Lung (tissue), 17 donors: ENCODE measurements at places on chromosomes 1 and 21. TPM values are rescaled to one million over a fixed set of nuclear protein-coding genes. Genes with fewer than 3 reads are reported as not detected.
A peak's percentile ranks its signal among the peaks of the same experiment; 100 is the strongest.

Gene ZYG11B
- 39.0 TPM for total RNA-seq

Gene KCND3
- total RNA-seq, result 12.1 TPM

Gene DCDC2B
- 10.0 TPM for total RNA-seq

Gene MASP2
- not detected for total RNA-seq

Gene ANKRD65
- total RNA-seq, result 54.2 TPM

Gene GLMP
- total RNA-seq, result 71.0 TPM

Gene KIF2C
- 1.5 TPM for total RNA-seq

Gene NR1I3
- not detected for total RNA-seq

GRCh38 chr1:84361796-84362195 lies 36.5 kb upstream of the DNASE2B start:
- no peak for DNase-seq
- no peaks in the 10 kb centered on the region for H3K36me3 ChIP-seq
- no peaks in the 10 kb centered on the region for H3K27me3 ChIP-seq

- no peaks in the 10 kb centered on the region for H3K4me1 ChIP-seq
- no peaks in the 10 kb centered on the region for H3K36me3 ChIP-seq
- no peak for DNase-seq
- H3K4me3 ChIP-seq, result no peak overlapping the region
- H3K27me3 ChIP-seq, result no peaks in the 10 kb centered on the region
Measured at GRCh38 chr1:229869240-229869639, 197.8 kb upstream of the GALNT2 start.

- H3K4me1 ChIP-seq, result peaks cover 6% of the 10 kb centered on the region
- H3K36me3 ChIP-seq, result no peaks in the 10 kb centered on the region
- H3K27ac ChIP-seq, result no peak overlapping the region
- H3K27me3 ChIP-seq, result no peaks in the 10 kb centered on the region
- no peak overlapping the region for H3K4me3 ChIP-seq
Measured at GRCh38 chr1:113531321-113531720, 141.0 kb downstream of the MAGI3 start.

- H3K36me3 ChIP-seq, result no peaks in the 10 kb centered on the region
- no peaks in the 10 kb centered on the region for H3K27me3 ChIP-seq
- no peak for DNase-seq
- H3K4me1 ChIP-seq, result no peaks in the 10 kb centered on the region
- H3K4me3 ChIP-seq, result no peak overlapping the region
- H3K27ac ChIP-seq, result no peak overlapping the region
Measured at GRCh38 chr1:58443986-58444868, 102.3 kb downstream of the OMA1 start.

GRCh38 chr21:33825915-33826314 lies 89.7 kb downstream of the ATP5PO start:
- H3K4me1 ChIP-seq, result peaks cover 8% of the 10 kb centered on the region
- no peak overlapping the region for H3K4me3 ChIP-seq
- peaks cover 28% of the 10 kb centered on the region for H3K36me3 ChIP-seq
- H3K27ac ChIP-seq, result no peak overlapping the region
- no peak for DNase-seq

DNA sequence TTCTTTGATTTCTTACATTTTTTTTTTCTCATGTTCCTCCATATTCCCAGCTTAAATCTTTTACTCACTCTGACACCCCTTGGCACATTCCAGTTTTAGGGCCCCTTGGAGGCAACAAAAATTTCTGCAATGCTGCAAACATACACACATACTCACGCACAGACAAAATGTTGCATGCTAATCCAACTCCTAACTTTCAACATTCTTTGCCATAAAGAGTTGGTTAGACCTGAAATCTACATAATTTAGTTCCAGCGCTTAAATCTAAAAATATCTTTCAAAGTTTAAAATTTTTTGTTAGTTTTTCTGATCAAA lies 103.9 kb downstream of the PTPN14 start:
- H3K27ac ChIP-seq, result no peak overlapping the region
- H3K4me1 ChIP-seq, result no peaks in the 10 kb centered on the region

GRCh38 chr1:202697038-202697437 lies 13.2 kb downstream of the SYT2 start:
- H3K4me1 ChIP-seq, result no peaks in the 10 kb centered on the region
- H3K27ac ChIP-seq, result no peak overlapping the region
- DNase-seq, result no peak
- H3K36me3 ChIP-seq, result no peaks in the 10 kb centered on the region
- no peaks in the 10 kb centered on the region for H3K27me3 ChIP-seq

DNA sequence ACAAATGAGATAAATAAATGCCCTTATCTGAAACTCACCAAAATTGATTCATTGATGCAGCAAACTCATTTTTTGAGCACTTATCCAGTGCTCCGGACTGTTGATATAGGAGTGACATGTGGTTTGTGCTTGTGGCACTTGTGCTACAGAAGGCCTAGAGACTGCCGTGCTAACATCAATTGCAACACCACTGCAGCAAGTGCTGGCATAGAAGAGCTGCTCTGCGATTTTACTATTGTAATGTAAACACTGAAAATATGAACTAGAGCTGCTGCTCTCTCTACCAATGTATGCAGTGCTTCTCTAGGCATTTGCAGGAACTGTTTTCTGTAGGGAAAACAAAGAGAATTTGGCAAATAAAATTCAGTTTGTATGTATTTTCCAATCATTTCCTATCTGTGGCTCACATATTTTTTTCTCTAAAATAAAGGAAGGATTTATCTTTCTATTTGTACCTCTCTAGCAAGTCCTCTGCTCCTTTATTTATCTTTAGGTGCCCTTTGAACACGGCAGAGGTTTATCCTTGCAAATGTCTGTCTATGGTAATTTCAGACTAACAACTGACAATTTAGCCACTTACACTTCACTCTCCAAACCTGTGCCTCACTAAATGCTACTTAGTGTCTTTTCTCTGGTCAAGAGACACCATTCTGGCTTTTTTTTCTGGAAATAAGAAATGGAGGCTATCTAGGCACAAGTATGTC lies 409.5 kb upstream of the ADGRL2 start:
- no peak overlapping the region for H3K27ac ChIP-seq
- no peaks in the 10 kb centered on the region for H3K27me3 ChIP-seq
- no peaks in the 10 kb centered on the region for H3K36me3 ChIP-seq
- peaks cover 32% of the 10 kb centered on the region for H3K4me1 ChIP-seq
- H3K4me3 ChIP-seq, result no peak overlapping the region
- DNase-seq, result peak; percentile 84

GRCh38 chr1:209643285-209644020 lies 8.8 kb downstream of the LAMB3 start:
- no peaks in the 10 kb centered on the region for H3K36me3 ChIP-seq
- H3K27ac ChIP-seq, result no peak overlapping the region
- no peaks in the 10 kb centered on the region for H3K27me3 ChIP-seq
- peaks cover 73% of the 10 kb centered on the region for H3K4me1 ChIP-seq
- no peak overlapping the region for H3K4me3 ChIP-seq

DNA sequence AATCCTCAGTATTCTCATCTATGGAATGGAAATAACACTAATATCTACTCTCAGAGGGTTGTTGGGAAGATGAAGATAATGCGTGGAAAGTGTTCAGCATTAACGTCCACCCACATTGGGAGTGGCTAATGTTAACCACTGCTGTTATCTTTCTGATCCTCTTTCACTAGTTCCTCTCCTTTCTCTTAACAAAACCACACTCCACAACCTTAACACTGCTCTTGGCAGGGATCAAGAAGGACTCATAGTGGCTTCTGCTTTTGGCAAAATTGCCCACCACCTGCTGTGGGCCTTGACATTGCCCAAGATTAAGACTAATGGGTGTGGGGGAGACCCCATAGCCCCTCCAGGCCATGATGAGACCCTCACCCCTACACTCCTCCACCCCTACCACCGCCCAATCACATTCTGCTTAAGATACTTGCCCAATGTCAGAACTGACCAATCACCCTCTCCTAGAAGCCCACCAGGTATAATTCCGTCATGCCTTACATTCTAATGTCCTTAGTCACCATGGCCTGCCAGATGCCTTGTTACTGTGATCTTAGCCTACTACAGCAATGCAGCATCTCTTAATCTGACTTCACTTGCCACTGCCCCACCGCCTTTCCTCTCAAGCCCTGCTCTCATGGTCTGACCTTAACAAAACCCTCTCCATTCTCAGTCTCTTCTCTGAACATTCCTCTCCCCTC lies 27.1 kb downstream of the DHCR24 start:
- no peak for DNase-seq
- H3K36me3 ChIP-seq, result peaks cover under 1% of the 10 kb centered on the region
- H3K4me3 ChIP-seq, result no peak overlapping the region
- H3K27me3 ChIP-seq, result no peaks in the 10 kb centered on the region

DNA sequence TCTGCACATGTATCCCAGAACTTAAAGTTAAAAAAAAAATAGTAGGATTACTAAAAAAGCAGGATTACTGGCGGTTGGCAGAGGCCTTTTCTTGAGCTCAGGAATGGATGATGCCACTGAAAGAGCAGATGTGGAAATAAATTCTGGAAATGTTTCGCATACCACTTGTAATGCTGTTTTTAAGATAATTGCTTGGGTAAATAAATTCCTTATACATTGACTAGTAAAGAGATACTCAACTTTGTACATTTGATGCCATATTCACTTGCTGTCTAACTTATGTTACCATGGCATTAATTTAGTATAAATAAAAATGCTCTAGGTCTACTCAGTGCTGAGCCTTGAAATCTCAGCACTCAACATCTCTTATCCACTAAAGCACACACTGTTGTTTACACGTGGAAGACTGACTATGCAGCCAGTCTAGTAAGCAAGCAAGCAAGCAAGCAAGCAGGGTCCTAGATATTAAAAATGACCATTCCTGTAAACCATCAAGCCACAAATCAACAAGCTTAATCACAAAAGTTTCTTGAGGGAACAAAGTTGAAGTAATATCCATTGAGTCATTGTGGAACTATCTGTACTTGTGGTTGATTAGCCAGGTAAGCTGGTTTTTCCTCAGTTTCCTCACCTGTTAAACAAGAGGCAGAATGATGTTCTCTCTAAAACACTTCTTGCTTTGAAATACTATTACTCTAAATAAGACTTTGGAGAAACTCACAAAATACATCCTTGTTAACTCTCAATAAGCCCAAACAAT lies 1.7 kb upstream of the RASAL2 start:
- no peaks in the 10 kb centered on the region for H3K36me3 ChIP-seq
- peaks cover 6% of the 10 kb centered on the region for H3K4me1 ChIP-seq
- DNase-seq, result no peak
- peak overlapping the region; percentile 16 for H3K27ac ChIP-seq

- peaks cover 28% of the 10 kb centered on the region for H3K36me3 ChIP-seq
- no peaks in the 10 kb centered on the region for H3K27me3 ChIP-seq
- H3K4me1 ChIP-seq, result peaks cover 21% of the 10 kb centered on the region
- H3K27ac ChIP-seq, result peak overlapping the region; percentile 93
- peak overlapping the region; percentile 98 for H3K4me3 ChIP-seq
- DNase-seq, result peak; percentile 35
Measured at GRCh38 chr1:93878501-93878888, 511 bp downstream of the DNTTIP2 start.

DNA sequence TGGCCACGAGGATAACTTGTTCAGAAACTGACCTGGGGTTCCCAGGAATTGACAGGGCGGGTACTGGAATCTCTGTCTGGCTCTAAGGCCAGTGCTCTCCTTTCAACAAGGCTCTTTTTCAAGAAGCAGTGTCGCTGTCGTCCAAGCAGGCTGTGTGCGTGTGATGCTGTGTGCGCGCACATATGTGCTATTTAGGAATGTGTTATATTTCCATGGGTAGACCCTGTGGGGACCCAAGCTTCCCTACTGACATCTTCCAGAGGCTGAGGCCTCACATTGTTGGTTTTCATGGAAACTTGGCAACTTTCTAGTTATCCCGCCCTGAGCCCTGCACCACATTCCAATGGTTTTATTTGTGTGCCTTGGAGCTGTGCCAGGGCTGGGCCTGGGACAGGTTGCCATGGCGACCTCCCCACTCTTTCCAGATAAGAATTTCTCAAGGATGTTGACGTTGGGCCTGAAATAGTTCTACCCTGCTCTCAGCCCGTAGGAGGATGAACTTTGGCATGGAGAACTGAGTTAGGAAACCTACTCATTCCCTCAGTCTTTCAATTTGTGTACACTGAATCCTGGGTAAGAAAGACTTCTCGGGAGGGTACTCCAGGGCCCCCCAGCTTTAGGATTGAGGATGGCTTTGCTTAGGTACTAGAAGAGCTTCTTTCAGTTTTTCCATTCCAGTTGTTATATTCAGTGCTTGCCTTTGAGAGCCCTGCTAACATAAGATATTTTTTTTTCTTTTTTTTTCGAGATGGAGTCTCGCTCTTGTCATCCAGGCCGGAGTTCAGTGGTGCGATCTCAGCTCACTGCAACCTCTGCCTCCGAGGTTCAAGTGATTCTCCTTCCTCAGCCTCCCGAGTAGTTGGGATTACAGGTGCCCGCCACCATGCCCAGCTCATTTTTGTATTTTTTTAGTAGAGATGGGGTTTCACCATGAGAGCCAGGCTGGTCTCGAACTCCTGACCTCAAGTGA lies 38.8 kb upstream of the SRSF10 start:
- peaks cover 17% of the 10 kb centered on the region for H3K4me1 ChIP-seq
- no peaks in the 10 kb centered on the region for H3K27me3 ChIP-seq
- peak; percentile 99 for DNase-seq
- H3K4me3 ChIP-seq, result no peak overlapping the region
- H3K27ac ChIP-seq, result peak overlapping the region; percentile 98

DNA sequence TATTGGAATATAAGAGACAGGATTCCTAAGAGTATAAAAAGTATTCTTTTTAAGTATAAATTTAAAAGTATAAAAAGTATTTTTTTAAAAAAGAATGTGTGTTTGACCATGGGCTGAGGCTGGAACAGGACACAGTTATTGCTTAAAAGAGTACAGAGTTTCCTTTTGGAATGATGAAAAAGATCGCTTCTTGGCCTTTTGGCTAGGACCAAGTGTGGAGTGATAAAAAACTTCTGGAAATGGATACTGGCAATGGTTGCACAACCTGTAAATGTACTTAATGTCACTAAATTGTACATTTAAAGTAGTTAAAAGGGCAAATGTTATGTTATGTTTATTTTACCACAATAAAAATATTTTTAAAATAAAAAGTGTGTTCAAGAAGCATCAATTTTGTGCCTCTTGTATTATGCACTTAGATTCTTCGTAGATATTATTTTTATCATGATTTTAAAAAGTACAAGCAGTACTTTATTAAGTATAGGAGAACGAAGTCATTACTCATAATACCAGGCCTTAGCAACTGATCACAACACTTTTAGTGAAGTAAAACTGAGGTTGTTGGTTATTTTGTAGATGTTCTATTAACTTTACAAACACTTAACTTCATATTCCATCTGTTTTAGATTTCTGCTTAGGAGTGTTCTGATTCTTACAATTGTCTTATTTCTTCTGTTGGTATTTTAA lies 389.1 kb upstream of the ZP4 start:
- no peaks in the 10 kb centered on the region for H3K36me3 ChIP-seq
- DNase-seq, result peak; percentile 81
- no peaks in the 10 kb centered on the region for H3K4me1 ChIP-seq
- no peaks in the 10 kb centered on the region for H3K27me3 ChIP-seq
- no peak overlapping the region for H3K27ac ChIP-seq
- no peak overlapping the region for H3K4me3 ChIP-seq

GRCh38 chr1:16478091-16478490 lies 36.0 kb downstream of the RNU1-1 start:
- H3K27ac ChIP-seq, result no peak overlapping the region
- DNase-seq, result no peak
- H3K36me3 ChIP-seq, result peaks cover 21% of the 10 kb centered on the region
- H3K4me1 ChIP-seq, result no peaks in the 10 kb centered on the region
